ENCODE measurements at places on chromosomes 2 and 18. TPM values are rescaled to one million over a fixed set of nuclear protein-coding genes. Genes with fewer than 3 reads are reported as not detected.

DNA sequence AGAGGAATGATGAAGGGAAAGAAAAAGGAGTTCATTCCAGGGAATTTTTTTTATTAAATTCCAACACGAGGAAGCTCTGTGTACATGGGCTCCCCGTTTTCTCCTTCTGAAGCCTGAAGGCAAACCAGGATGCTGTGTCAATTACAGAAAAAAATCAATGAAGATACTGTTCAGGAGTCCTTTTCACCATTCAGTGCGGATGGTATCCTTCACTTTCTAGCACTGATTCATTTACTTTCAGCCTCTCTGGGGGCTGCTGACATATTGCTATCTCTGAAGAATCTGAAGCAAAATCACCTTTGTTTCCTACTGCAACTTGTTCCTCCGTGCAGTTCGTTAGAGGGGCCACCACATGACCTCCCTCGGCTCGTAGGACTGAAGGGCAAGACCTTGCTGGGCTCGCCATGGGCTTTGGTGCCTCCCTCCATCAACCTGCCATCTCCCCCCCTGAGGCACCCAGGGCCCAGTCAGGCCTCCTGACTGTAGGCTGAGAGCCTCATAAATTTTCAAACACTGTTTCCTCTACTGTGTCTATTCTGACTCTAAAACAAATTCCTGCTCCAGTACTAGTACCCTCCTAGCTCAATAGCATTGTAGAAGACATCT, 25.5 kb upstream of the ST8SIA3 start:
- no peaks in the 10 kb centered on the region for H3K36me3 ChIP-seq
- H3K27ac ChIP-seq = no peak overlapping the region
- no peak for DNase-seq
- H3K27me3 ChIP-seq = peaks cover 7% of the 10 kb centered on the region

GRCh38 chr18:8602040-8602439, 7.2 kb upstream of the RAB12 start:
- no peak overlapping the region for H3K4me3 ChIP-seq
- H3K36me3 ChIP-seq = no peaks in the 10 kb centered on the region

DNA sequence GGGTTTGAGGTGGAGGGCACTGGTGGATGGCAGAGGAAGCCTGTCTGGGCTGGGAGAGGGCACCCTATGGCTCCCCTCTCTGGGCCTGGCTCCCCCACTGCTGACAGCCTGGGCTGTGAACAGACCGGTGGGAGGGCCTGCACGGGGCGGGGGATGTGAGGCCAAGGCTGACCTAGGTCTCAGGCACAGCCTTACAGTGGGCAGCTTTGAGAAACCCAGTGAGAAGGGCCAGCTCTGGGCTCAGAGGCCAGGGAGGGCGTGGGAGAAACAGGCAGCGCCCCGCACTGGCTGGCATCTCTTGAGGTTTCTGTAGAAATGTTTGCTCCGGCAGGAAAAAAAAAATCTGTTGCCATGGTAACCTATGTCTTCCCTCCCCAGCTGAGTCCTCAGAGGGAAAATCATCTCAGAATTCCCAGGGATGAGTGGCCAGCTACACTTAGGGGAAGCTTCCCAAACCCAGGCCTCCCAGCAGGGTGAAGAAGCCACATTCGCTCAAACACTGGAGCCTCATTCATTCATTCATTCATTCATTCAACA, 71.7 kb upstream of the TAF1B start:
- no peak overlapping the region for H3K4me3 ChIP-seq
- H3K36me3 ChIP-seq = no peaks in the 10 kb centered on the region
- H3K4me1 ChIP-seq = peaks cover 6% of the 10 kb centered on the region
- no peak overlapping the region for H3K27ac ChIP-seq

GRCh38 chr2:106269591-106270291, 75.6 kb upstream of the UXS1 start:
- H3K4me3 ChIP-seq = peak overlapping the region; percentile 83
- no peak overlapping the region for H3K27ac ChIP-seq
- DNase-seq = peak; percentile 58
- peaks cover 11% of the 10 kb centered on the region for H3K27me3 ChIP-seq

- H3K27me3 ChIP-seq = no peaks in the 10 kb centered on the region
- H3K4me1 ChIP-seq = no peaks in the 10 kb centered on the region
- H3K36me3 ChIP-seq = no peaks in the 10 kb centered on the region
- no peak overlapping the region for H3K4me3 ChIP-seq
- H3K27ac ChIP-seq = no peak overlapping the region
- DNase-seq = no peak
Observed at GRCh38 chr2:209141142-209141541, 282.7 kb upstream of the MAP2 start.

- no peaks in the 10 kb centered on the region for H3K4me1 ChIP-seq
- no peak for DNase-seq
- no peaks in the 10 kb centered on the region for H3K36me3 ChIP-seq
Observed at GRCh38 chr18:33712719-33713118, 134.7 kb downstream of the ASXL3 start.

DNA sequence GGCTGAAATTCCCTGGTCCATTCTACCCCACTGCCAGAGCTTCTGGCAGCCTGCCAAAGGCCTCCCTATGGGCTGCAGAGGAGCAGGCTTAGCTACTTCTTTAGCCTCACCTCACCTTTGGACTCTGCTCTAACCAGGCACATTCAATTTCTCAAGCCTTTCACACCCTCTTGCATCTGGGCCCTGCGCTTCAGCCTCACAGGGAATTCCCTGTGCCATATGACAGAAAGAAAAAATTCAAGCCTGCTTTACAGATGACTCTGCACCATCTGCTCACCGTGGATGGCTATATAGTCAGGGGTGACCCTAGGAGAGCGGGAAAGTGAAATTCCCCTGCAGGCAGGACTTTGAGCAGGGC, 62.5 kb downstream of the REEP1 start:
- no peak overlapping the region for H3K4me3 ChIP-seq
- H3K4me1 ChIP-seq = peaks cover 10% of the 10 kb centered on the region
- no peak for DNase-seq
- peaks cover 4% of the 10 kb centered on the region for H3K36me3 ChIP-seq
- H3K27me3 ChIP-seq = no peaks in the 10 kb centered on the region

DNA sequence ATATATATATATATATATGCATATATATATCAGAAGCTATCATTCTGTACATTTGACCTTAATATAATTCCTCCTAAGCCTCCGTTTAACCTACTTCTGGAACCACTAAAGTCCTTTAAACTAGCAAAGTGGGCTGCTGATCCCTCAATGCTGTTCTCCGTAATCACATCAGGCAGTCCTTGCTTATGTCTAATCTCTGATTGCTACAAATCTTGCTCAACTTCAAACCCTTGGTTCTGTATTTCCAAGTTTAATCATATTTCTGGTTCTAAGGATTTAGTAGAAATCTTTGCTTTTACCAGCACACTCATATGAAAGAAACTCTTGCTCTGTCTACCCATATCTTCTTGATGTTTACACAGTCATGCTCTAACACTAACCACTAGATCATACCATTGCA, 91.5 kb upstream of the GALNT13 start:
- H3K4me1 ChIP-seq = no peaks in the 10 kb centered on the region
- H3K4me3 ChIP-seq = no peak overlapping the region
- no peaks in the 10 kb centered on the region for H3K36me3 ChIP-seq
- no peak for DNase-seq
- H3K27ac ChIP-seq = no peak overlapping the region

DNA sequence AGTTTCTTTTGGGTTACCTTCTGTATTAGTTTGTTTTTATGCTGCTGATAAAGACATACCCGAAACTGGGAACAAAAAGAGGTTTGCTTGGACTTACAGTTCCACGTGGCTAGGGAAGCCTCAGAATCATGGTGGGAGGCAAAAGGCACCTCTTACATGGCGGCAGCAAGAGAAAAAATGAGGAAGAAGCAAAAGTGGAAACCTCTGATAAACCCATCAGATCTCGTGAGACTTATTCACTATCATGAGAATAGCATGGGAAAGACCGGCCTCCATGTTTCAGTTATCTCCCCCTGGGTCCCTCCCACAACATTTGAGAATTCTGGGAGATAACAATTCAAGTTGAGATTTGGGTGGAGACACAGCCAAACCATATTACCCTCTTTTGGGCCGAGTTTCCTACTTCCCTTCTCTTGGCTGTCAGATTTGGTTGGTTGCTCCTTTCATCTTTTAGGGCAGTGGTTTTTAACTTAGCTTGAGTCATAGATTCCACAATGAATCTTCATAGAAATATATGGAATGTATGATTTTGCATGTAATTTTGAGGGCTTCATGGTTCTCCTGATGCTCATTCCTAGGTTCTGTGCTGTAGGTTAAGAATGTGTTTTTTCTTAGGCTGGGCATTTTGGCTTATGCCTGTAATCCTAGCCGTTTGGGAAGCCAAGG, 44.2 kb downstream of the CEP192 start:
- no peak overlapping the region for H3K4me3 ChIP-seq
- no peaks in the 10 kb centered on the region for H3K4me1 ChIP-seq
- H3K27ac ChIP-seq = no peak overlapping the region
- DNase-seq = no peak
- H3K36me3 ChIP-seq = peaks cover 42% of the 10 kb centered on the region

- H3K27me3 ChIP-seq = no peaks in the 10 kb centered on the region
- H3K4me3 ChIP-seq = no peak overlapping the region
- peaks cover 19% of the 10 kb centered on the region for H3K4me1 ChIP-seq
- DNase-seq = no peak
- peaks cover 5% of the 10 kb centered on the region for H3K36me3 ChIP-seq
Observed at GRCh38 chr2:39380525-39381150, 56.4 kb downstream of the MAP4K3 start.

DNA sequence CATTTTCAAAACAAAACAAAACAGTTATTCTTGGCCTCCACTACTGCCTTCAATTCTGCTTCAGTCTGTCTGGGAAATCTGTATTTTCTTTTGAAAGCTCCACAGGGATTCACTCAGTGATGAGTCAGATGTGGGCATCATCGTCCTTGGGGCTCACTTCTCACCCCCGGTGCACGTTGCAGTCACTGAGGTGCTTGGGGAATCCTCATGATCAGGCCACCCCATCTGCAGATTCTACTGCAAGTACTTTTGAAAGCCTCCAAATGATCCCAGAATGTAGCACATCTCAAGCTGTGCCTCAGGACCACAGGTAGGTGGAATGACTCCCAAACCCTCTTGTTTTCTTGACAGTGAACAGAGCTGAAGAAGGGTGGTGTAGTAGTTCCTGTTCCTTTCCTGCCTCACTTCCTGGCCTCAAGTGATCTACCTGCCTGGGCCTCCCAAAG, 34.3 kb downstream of the LPIN2 start:
- peak overlapping the region; percentile 54 for H3K4me3 ChIP-seq
- H3K27ac ChIP-seq = peak overlapping the region; percentile 92
- peaks cover 2% of the 10 kb centered on the region for H3K36me3 ChIP-seq
- peak; percentile 66 for DNase-seq

GRCh38 chr2:234331566-234331965, 165.3 kb downstream of the ARL4C start:
- no peak overlapping the region for H3K4me3 ChIP-seq
- no peaks in the 10 kb centered on the region for H3K27me3 ChIP-seq
- H3K27ac ChIP-seq = no peak overlapping the region

DNA sequence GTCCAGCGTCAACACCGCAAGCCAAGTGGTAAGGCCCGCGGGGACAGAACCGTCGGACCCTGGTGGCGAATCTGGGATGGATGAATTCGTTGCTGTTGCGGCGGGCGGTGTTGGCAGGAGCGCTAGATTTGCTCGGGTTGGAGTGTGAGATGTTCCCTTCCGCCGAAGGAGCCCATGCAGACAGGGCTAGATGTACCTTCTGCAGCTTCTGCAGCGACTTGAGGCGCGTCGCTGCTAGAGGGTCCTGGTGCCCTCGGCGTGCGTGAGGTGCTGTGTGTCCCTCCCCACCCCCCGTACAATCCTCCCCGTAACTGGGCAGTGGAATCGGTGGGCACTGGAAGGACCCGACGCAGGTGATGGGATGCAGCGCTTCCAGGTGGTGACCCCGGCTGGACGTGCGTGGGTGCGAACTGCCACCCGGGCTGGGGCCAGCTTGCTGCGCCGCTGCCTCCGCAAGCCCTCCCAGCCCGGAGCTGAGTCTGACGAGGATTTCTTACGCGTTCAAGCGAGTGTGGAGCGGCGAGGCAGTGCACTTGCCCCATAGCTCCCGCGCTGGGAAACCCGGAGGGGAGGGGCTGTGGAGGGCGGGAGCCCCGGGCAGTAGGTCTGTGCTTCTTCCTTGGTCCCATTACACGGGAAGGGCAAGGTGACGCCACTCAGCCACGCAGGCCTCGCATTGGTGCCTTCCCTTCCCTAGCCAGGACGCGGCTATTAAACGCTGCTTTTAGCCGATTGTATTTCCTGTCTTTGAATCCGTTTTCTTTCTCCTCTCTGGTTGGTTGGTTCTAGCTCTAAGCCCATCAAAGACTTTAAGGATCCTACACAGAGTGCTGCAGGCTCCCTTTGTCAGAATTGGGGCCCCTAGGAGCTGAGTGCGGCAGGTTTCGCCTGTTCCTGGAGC, 34.2 kb downstream of the CHRNA1 start:
- peak; percentile 76 for DNase-seq
- peaks cover 4% of the 10 kb centered on the region for H3K4me1 ChIP-seq
- H3K27ac ChIP-seq = no peak overlapping the region
- H3K36me3 ChIP-seq = no peaks in the 10 kb centered on the region
- peak overlapping the region; percentile 82 for H3K4me3 ChIP-seq

- no peak overlapping the region for H3K27ac ChIP-seq
- H3K36me3 ChIP-seq = no peaks in the 10 kb centered on the region
- H3K4me3 ChIP-seq = no peak overlapping the region
- no peak for DNase-seq
- no peaks in the 10 kb centered on the region for H3K27me3 ChIP-seq
Observed at GRCh38 chr2:215847718-215848117, 165.6 kb downstream of the MREG start.

- H3K4me1 ChIP-seq = no peaks in the 10 kb centered on the region
- H3K27ac ChIP-seq = no peak overlapping the region
- no peaks in the 10 kb centered on the region for H3K36me3 ChIP-seq
- no peak overlapping the region for H3K4me3 ChIP-seq
- H3K27me3 ChIP-seq = no peaks in the 10 kb centered on the region
Observed at GRCh38 chr2:85669549-85669948, 1.6 kb upstream of the SFTPB start.

DNA sequence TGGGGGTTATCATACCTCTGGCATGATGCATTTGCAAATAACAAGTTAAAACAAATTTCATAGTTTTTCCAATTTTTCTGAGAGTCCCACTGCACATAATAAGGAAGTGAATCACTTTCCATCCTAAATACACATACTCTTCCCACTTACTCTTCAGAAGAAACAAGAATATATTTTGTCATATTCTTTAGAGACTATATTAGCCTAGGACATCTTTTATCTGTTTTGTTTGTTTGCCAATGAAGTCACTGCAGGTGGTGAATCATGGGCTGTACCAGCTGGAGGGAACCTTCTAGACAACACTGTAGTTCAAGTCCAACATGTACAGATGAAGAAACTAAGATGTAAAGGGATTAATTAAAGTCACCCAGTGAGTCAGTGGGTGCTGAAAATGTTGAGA, 116.8 kb downstream of the XIRP2 start:
- no peaks in the 10 kb centered on the region for H3K4me1 ChIP-seq
- no peak overlapping the region for H3K27ac ChIP-seq
- no peaks in the 10 kb centered on the region for H3K36me3 ChIP-seq
- H3K27me3 ChIP-seq = no peaks in the 10 kb centered on the region

GRCh38 chr2:70979626-70980025, 1.2 kb downstream of the ANKRD53 start:
- peaks cover 2% of the 10 kb centered on the region for H3K36me3 ChIP-seq
- peaks cover 17% of the 10 kb centered on the region for H3K4me1 ChIP-seq
- no peaks in the 10 kb centered on the region for H3K27me3 ChIP-seq
- H3K27ac ChIP-seq = no peak overlapping the region
- peak; percentile 3 for DNase-seq

- no peak for DNase-seq
- no peaks in the 10 kb centered on the region for H3K4me1 ChIP-seq
- H3K36me3 ChIP-seq = no peaks in the 10 kb centered on the region
- no peaks in the 10 kb centered on the region for H3K27me3 ChIP-seq
- H3K4me3 ChIP-seq = no peak overlapping the region
Observed at GRCh38 chr2:52539026-52539970, 1228.3 kb upstream of the CHAC2 start.

The RUFY4 gene
- 1.2 TPM for total RNA-seq

The OTX1 gene
- total RNA-seq = not detected

The ANKAR gene
- 1.6 TPM for total RNA-seq

The SERPINB2 gene
- total RNA-seq = not detected

The CYS1 gene
- total RNA-seq = not detected

The PROM2 gene
- 0.45 TPM for total RNA-seq
